ENCODE measurements at places on chromosomes 16 and 17.

- DNase-seq, result no peak
These were observed 6.7 kb downstream of the IFI35 start for GRCh38 chr17:43013296-43013695.

- DNase-seq, result no peak
These were observed 27.1 kb downstream of the GABARAPL2 start for GRCh38 chr16:75593308-75593707.

- no peak for DNase-seq
These were observed 3.0 kb upstream of the BIRC5 start for GRCh38 chr17:78211032-78211431.

- no peak for DNase-seq
These were observed 16.8 kb upstream of the TVP23A start for GRCh38 chr16:10835281-10835931.

DNA sequence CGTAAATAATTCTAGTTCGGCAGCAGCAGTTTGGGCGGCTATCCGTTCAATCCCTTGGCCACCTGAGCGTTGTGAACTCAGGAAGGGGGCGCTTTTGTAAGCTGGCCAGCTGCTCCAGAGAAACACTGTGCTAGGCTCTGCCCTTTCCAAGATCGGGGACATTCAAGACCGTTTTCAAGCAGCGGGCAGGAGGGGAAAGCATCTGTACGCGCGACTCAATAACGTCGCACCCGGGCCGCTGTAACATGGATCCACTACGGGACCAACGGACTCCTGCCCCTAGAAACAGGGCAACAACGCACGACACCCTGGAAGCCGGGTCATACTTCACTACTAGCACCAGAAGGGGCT, 463 bp downstream of the TOP2A start:
- DNase-seq, result no peak

DNA sequence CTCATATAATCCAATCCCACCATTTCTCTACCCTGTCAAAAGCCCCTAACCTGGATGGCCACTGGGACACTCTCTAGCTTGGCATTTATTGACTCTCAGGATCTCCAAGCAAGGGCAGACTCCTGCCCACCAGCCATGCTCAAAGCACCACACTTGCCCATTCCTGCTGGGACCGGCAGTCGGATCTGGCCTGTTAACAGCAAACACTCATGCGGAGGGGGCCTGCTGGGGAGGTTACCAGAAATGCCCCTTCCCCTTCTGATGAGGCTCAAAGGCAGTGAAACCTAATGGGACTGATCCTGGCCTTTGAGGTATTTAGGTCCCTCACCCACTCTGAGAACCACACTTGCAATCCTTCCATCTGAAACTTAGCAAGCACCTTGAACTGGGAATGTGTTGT, 6.5 kb upstream of the CCL1 start:
- DNase-seq, result no peak

DNA sequence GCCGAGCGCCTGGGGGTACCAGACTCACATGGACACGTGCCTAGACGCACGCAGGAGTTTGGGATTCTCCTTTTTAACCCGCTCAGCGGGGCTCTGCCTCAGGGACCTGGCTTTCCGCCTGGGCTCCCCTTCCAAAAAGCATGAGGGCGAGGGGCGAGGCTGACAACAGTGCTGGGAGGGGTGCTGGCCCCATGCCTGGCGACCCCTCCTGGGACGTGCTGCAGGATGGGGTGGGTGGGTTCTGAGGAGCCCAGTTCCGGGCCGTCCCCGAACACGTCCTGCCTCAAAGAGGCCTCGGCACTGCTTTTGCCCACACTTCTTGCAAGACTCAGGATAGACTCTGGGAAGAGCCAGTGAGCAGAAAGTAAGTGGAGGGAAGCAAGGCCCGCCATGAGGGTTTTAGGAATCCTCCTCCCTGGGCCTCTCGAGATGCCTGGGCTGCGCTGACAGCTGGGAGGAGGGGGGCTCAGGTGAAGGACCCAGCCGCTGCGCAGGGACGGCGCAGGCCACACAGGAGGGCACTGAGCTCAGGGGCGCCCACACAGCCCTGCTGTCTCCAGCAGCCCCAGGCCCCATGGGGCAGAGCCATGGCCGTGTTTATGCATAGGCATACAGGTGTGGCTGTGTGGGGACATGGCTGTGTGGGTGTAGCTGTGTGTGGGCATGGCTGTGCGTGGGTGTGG, 15.4 kb upstream of the PABPN1L start:
- no peak for DNase-seq

DNA sequence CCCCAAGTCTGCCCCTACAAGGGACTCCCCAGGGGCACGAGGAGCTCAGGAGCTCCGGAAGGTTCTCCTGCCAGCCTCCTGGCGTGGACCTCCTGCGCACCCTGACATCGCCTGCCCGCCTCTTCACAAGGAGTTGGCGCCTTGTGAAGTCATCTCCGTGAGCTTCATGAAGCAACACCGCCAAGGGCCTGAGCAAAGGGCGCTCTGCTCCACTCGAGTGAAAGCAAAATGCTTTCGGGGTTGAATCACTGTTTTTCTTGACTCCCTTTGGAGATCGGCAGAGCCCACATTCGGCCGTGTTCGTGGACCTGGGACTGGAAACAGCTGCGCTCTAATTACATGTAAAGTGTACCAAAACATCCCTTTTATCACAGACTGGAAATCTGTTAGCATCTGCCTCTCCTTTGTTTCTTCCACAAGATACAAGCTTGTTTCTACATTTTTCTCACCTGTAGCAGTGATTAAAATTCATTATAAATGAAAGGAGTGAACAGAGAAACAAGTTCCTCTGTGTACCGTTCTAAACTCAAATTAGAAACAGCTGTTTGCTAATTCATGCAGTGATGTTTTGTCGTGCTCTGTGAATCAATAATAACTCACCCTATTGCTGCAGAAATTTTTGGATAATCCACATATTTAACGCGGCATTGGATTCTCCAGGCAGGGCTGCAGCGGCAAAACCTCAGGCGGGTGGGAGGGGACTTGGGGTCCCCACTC, 203.3 kb downstream of the ZNF423 start:
- DNase-seq, result no peak

DNA sequence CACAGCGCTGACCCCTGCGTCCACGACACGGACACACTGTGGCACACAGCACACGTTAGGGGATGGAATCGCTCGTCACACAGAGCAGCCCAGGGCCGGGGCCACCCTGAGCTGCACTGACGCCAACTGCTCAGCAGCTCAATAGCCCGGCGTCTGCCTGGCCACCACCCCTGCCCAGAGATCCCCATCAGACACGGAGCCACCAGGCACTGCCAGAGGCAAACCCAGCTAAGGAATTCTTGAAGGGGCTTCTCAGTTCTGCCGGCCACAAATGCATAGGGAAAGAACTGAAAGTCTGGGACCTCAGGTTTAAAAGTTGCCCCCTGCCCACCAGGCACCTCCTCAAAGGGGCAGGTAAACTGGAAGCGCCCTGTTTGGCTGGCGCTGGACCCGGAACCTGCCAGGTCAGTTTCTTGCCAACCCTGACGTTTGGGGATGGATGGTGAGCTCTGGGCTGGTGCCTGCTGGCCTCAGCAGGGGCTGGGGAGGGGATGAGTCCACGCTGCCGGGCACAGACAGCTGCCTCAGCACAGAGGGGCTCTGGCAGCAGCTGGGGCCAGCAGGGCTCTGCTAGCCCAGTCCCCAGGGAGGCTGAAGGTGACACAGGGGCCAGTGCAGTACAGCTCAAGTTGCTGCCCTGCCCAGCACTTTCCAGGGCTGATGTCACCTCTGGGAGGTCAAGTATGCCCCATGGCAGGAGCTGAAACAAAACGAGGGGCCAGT, 33.2 kb downstream of the TIMM22 start:
- DNase-seq, result no peak
